NCI-H1092 (cell line): ENCODE measurements at places on chromosomes 6 and 20.
A peak's percentile ranks its signal among the peaks of the same experiment; 100 is the strongest.

DNA sequence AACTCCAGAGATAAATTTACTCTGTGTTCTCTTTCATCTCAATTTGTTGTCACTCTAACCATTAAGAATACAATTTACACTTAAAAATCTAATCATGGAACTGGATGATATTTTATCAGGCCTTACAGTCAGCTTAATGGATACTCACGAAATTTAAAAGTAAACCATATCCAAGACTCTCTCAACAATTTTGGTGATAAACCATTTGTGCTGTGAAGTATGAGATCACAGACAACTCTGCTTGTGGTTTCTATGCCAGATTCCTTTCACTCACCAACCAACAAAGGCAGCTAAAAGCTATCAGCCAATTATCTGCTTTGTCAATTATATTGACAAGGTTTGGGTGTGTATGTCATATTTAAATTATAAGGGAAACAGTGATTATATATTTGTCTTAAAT lies 155.8 kb downstream of the TRDN start:
- DNase-seq = no peak

DNA sequence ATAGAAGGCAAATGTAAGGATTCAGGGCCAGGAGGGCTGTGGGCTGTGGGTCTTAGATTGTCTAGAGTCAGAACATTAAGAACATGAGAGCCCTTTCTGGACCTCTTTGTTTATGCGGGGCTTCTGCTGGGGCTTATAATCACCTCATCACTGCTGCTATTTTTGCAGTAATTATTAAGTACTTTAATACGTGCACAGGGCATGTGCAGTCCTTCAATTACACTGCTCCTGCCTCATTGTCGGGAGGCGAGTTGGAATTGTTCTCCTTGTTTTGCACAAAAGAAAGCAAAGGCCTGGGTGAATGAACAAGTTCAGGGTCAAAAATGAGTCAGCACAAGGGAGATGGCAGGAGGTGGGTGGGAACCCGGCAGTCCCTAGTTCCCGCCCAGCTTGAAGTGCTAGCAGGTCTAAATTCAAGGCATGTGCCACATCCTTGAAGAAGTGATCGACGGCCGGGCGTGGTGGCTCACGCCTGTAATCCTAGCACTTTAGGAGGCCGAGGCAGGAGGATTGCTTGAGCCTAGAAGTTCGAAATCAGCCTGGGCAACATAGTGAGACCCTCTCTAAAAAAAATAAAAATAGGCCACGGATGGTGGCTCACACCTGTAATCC lies 34.4 kb upstream of the PTPN1 start:
- DNase-seq = no peak

DNA sequence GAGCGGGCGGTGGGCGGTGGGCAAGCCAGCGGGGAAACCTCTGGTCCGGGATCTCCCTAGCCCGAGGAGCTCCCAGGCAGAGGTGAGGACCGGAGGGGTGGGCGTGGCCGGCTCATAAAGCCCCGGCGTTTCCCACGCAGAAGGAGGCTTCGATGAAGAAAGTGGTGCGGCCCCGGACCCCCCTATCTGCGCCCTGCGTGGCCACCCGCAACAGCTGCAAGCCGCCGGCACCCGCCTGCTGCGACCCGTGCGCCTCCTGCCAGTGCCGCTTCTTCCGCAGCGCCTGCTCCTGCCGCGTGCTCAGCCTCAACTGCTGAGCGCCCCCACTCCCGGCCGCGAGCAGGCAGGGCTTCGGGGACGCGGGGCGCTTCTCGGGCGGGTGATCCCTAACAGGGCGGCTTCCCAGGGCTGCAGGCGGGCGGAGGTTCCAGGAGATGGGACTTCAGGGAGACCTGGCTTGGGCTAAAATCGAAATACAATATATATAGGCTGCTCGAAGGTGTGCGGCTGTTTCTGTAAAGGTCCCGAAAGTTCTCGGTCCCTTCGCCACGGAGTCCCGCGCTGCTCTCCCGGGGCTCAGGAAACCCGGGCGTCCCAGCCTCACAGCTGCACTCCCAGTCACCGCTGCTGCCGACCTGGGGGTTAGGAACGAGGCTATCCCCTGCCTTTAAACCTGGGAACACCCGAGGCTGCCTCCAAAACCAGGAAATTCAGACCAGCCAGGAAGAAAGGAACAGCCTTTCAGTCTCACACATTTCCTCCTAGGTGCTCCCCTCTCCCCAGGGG lies 27.8 kb downstream of the ASIP start:
- DNase-seq = no peak

- peak; percentile 3 for DNase-seq
These were observed 271.4 kb downstream of the EYA4 start for GRCh38 chr6:133512410-133513016.

GRCh38 chr6:120278689-120279396 lies 929.3 kb upstream of the MAN1A1 start:
- DNase-seq = no peak
